ENCODE measurements at places on chromosomes 1 and 21. TPM values are rescaled to one million over a fixed set of nuclear protein-coding genes. Genes with fewer than 3 reads are reported as not detected.

SAMD13 gene
- total RNA-seq, result 1.1 TPM

ESPN gene
- total RNA-seq, result 1.4 TPM

KCNK2 gene
- 2.9 TPM for total RNA-seq

KIAA0040 gene
- total RNA-seq, result 62.8 TPM

HNRNPR gene
- 68.0 TPM for total RNA-seq

ENAH gene
- total RNA-seq, result 36.3 TPM

HSPA6 gene
- total RNA-seq, result 3.8 TPM

HSF2BP gene
- total RNA-seq, result 0.34 TPM

TNNI3K gene
- not detected for total RNA-seq

KCNH1 gene
- not detected for total RNA-seq

SPOCD1 gene
- 42.7 TPM for total RNA-seq

GSTM3 gene
- total RNA-seq, result 38.2 TPM
